B cell (primary cell): ENCODE measurements at places on chromosomes 13 and 19.
A peak's percentile ranks its signal among the peaks of the same experiment; 100 is the strongest.

DNA sequence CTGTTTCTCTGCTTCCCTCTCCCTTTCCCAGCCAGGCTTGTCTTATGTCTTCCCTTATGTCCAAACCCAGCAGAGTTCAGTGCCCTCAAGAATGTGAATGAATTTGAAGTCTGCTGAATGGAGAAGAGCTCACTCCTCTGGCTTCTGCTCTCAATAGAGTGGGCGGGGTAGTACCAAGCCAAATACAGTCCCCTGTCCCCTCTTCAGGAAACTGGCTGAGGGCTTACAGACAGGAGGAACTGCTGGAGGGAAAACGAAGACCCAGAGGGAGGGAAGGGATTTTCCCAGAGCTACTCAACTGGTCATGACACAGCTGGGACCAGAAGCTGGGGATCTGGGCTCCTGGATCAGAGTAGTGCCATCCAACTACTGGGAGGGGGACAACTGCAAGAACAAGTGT, 32.9 kb upstream of the POU2F2 start:
- DNase-seq: no peak
- H3K27me3 ChIP-seq: peaks cover 8% of the 10 kb centered on the region
- no peaks in the 10 kb centered on the region for H3K36me3 ChIP-seq
- H3K27ac ChIP-seq: no peak overlapping the region
- H3K4me3 ChIP-seq: no peak overlapping the region
- no peaks in the 10 kb centered on the region for H3K4me1 ChIP-seq

DNA sequence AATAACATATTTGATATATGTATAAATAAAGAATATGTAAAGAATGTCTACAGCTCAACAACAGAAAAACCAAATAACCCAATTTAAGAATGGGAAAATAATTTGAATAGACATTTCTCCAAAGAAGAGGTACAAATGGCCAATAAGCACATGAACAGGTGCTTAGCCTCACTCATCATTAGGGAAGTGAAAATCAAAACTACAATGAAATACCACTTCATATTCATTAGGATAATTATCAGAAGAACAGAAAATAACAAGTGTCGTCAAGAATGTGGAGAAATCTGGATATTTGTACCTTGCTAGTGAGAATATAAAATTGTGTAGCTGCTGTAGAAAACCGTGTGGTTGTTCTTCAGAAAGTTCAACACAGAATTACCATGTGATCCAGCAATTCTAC, 8.4 kb upstream of the SUPT20H start:
- no peaks in the 10 kb centered on the region for H3K27me3 ChIP-seq
- H3K4me1 ChIP-seq: no peaks in the 10 kb centered on the region
- H3K27ac ChIP-seq: no peak overlapping the region
- H3K36me3 ChIP-seq: no peaks in the 10 kb centered on the region
- no peak overlapping the region for H3K4me3 ChIP-seq

GRCh38 chr13:81874253-81874652, 1533.3 kb upstream of the SPRY2 start:
- no peaks in the 10 kb centered on the region for H3K4me1 ChIP-seq
- no peaks in the 10 kb centered on the region for H3K36me3 ChIP-seq
- no peak overlapping the region for H3K4me3 ChIP-seq
- no peaks in the 10 kb centered on the region for H3K27me3 ChIP-seq
- no peak for DNase-seq
- no peak overlapping the region for H3K27ac ChIP-seq

DNA sequence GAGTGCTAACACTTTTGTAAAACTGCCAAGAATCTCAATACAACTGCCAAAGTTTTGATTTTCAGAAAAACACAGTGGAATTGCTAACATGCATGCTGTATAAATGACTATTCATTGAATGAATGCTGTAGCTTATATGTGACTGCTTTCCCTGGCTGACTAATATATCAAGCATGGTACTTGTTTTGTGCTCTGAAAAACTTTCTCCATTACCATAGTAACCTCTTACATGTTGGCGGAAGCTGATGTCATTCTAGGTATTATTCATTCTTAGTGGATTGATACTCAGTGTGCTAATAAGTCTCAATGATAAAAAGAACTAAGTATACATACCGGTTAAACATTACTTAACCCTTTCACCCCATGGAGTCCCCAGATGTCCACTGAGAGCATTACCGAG, 166.1 kb upstream of the MYO16 start:
- H3K27me3 ChIP-seq: no peaks in the 10 kb centered on the region
- H3K4me3 ChIP-seq: no peak overlapping the region
- no peaks in the 10 kb centered on the region for H3K36me3 ChIP-seq
- DNase-seq: no peak
- no peaks in the 10 kb centered on the region for H3K4me1 ChIP-seq

DNA sequence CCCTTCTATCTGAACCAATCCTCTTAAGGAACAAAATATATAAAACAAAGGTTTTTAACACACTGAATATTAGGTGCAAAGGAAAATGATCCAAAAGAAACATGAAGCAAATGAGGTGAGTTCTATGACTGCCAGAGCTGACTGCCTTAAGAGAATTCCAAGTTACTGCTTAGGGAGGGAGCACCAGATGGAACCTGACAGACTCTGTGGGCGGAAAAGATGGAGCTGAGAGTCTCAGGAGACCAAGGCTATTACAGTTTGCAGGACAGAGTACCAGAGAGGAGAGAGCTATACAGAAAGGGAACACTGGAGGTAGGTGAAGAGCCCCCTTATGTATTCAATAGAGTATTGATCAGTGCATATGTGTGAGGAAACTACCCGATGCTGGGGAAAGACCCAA, 87.2 kb downstream of the B3GLCT start:
- no peak overlapping the region for H3K4me3 ChIP-seq
- H3K27ac ChIP-seq: no peak overlapping the region
- H3K4me1 ChIP-seq: no peaks in the 10 kb centered on the region
- H3K27me3 ChIP-seq: no peaks in the 10 kb centered on the region
- H3K36me3 ChIP-seq: no peaks in the 10 kb centered on the region
- no peak for DNase-seq

DNA sequence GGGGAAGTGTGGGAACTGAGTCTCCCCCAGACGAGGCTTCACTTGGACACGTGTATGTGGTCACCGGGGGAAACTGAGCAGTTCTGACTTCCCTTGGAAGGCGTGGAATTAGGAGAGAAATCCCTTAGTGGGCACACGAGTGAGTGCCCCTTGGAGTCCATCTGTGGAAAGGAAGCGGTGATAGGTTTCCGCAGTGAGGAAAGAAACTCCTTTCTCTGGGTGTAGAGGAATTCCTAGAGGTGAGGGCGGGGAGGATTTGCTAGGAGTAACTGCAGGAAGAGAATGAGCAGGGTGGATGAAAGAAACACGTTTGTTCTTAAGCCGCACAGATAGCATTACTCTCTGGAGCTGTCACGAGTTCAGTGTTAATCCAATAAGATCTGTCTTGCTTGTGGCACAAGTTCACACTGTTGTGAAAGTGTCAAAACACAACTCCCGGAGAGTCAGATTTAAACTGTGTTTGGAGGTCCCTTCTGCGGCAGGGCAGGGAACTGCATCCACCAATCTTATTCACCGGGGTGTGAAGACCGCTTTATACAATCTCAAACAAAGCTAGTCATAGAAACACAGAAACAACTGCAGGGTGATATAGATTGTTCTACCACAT, 1.2 kb downstream of the KL start:
- H3K4me1 ChIP-seq: peaks cover 22% of the 10 kb centered on the region
- no peak overlapping the region for H3K27ac ChIP-seq
- no peak overlapping the region for H3K4me3 ChIP-seq
- H3K27me3 ChIP-seq: no peaks in the 10 kb centered on the region
- DNase-seq: peak; percentile 16

DNA sequence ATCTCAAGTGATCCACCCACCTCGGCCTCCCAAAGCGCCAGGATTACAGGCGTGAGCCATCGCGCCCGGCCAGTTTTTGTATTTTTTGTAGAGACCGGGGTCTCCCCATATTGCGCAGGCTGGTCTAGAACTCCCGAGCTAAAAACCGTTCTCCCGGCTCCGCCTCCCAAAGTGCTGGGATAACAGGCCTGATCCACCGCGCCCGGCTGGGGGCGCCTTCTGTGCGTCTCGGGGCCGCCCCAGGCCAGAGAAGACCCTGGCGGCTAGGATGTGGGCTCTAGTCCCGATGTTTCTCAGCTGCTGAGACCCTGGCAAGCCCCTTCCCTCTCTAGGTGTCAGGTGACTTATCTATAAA, 3.6 kb downstream of the ARHGAP45 start:
- no peak overlapping the region for H3K27ac ChIP-seq
- H3K36me3 ChIP-seq: no peaks in the 10 kb centered on the region
- H3K4me1 ChIP-seq: peaks cover 81% of the 10 kb centered on the region
- H3K27me3 ChIP-seq: no peaks in the 10 kb centered on the region
- no peak for DNase-seq

- no peak overlapping the region for H3K27ac ChIP-seq
- H3K4me3 ChIP-seq: no peak overlapping the region
- H3K27me3 ChIP-seq: no peaks in the 10 kb centered on the region
- no peak for DNase-seq
- no peaks in the 10 kb centered on the region for H3K4me1 ChIP-seq
Measured at GRCh38 chr13:37429976-37430375, 168.6 kb downstream of the POSTN start.
